ENCODE measurements at places on chromosomes 5 and 9.

DNA sequence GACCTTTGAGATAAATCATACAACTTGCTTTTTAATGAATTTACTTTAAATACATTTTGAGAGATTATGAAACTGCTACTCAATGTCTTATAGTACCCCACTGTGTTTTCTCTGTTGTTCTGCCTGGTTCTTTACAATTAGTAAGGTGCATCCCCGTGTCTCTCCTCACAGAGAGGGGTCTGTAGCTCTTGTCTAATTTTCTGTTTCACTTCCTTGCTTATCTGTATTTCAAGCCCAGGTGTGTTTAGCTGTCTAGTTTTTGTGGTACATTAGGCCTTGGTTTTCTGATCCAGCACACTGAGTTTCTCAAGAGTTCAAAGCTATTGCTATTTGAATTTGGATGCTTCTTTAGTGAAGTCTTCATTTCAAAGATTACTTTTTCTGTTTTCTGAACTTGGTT lies 105.1 kb downstream of the MAST4 start:
- no peak for DNase-seq

DNA sequence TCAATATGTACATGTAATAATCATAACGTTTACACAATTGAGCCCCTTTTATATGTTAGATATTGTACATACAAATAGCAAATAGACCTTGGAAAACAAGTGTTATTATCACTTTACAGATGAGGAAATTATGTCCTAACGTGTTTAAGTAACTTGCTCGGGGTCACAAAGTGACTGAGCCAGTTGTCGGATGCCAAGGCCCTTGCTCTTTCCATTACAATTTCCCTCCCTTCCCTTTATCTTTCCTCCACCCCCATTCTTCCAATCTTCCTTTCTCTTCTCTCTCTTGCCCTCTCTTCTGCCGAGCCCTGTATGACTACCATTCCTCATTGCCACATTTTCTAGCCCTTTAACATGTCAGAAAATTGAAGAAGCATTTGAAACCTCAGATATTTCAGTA lies 34.4 kb upstream of the RAD23B start:
- no peak for DNase-seq

DNA sequence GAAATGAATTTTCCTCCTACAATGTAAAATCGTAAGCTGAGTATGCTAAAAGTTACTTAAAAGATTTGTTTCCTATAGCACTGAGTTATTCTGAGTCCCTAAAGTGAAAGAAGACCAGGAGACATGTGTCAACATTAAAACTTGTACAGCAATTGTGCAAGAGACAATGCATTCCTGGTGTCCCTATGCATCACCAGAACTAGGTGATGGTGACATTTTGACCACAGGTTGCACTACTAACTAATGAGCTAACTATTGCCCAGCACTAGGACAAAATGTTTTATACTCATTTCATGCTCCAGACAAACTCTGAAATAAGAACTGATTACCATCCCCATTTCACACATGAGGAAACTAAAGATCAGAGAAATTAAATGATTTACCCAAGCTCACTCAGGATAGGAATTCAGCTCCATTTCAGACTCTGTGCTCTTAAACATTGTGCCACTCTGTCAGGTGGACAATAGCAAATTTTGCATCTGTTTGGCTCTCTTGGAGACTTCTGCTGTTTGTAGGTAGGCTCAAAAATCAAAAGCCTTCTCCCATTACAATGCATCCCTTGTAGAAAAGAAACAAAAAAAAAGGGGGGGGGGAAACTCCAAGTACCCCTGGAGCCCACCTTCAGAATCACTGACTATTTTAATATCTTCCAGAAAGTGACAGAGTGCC lies 269.2 kb downstream of the ACTL7B start:
- no peak for DNase-seq

GRCh38 chr9:89815903-89816573 lies 211.2 kb downstream of the GADD45G start:
- peak; percentile 10 for DNase-seq

DNA sequence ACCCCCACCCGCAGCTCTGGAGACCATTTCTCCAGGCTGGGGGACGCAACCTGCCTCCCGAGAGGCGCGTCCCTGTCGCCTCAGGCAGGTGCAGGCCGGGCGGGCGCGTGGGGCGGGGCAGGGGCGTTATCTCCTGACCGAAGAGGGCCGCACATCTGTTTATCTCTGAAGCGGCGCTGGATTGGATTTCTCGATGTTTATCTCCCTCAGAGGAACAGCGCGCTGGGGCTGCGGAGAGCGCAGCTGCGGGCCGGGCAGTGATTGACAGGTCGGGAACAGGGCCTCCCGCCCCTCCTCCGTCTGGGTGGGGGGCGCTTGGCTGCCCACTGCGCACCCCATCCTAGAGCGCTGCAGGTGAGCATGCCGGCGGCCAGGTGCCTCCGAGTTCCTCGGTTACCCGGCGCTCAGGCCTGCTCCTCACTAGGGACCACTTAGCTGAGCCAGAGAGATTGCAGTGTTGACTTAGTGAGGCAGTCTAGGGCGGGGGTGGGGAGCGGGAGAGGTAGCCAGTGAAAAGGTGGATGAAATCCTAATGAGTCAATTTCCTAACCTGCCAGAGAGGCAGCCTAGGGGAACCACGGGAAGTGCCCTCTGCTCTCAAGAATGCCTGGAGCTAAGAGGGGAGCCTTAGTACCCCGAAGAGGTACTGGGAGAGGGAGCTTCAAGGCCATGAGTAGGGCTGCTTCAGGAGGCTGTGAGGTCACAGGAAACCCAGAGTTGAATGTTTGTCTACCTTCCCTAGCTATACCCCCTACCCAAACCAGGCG lies 39.6 kb upstream of the TIFAB start:
- no peak for DNase-seq

GRCh38 chr5:81554647-81555046 lies 160.7 kb upstream of the ACOT12 start:
- no peak for DNase-seq

GRCh38 chr5:83408719-83409118 lies 62.8 kb upstream of the VCAN start:
- DNase-seq, result no peak

DNA sequence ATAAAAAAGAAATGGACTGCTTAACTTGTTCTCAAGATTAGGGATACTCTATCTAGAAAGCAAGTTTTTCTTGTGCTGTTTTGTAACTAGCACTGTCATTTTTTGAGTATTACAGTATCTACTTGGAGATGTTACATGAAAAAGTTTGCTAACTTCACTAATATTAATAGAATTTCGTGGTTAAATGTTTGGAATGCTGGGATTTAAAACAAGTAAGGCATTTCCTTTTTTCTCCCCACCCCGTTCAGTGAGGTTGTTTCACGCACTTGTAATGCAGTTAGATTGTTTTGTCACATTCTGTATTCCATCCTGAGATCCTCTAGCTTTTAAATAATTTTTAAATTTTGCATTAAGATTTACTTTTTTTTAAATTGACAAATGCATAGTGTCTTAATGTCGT lies 20.0 kb upstream of the TEK start:
- DNase-seq, result no peak

DNA sequence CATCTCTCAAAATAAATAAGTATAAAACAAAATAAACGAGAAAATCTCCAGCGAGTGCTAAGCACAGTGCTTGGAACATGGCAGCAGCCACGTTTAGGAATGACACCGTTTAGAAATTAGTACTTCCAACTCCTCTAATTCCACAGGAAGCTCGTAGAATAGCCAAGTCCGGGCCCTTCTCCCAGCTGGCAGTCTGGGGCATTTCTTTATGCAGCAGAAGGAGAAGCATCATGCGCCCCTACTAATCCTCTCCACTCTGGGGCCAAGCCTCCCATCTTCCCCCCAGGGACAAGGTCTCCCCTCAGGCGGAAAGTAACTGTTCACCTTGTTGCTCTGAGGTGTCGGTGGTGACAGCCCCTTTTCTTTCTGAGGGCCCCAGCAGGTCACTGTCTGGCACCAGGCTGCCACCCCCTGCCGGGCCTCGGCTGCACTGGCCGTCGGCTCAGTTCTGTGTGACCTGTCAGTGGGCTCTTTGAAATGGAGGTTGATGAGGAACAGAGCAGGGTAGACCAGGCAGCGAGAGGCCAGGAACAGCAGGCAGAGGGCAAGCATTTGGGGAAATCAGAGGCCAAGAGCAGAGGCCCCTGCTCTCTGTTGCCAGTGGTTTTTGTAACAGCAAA lies 113.5 kb upstream of the WWC1 start:
- peak; percentile 74 for DNase-seq

DNA sequence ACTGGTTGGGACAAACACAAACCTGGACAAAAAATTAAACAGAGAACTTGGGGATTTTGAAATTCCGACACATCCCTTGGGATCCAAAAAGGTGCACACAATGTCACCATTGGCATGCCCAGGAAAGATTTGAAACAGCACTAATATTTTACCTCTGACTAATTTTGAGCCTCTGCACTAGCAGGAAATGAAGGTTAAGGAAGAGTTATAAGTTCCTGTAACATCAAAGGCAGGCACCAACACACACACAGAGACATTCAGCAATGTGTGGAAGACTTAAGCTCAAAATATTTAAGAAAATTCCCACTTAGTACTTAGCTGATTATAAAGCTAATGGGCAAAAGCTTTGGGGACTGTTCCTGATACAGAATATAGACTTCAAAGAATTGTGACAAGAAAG lies 247.0 kb downstream of the CDH9 start:
- DNase-seq, result no peak

DNA sequence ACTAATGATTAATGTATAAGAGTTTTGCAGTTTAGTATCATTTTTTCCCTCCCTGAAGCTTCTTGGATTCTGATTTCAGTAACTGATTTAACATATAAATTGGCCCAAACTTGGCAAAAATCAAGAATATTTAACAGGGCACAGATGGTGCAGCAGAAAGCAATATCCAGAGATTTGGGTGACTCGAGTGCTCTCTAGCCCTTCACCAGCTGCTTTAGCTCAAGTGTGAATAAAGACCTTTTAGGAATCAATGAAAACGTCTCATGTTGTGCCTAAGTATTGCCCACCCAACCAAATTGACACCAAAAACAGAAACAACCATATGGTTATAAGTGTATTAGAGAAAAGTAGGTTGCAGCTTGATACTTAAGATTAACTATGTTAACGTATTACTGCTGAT lies 933.4 kb upstream of the PTPRD start:
- no peak for DNase-seq

DNA sequence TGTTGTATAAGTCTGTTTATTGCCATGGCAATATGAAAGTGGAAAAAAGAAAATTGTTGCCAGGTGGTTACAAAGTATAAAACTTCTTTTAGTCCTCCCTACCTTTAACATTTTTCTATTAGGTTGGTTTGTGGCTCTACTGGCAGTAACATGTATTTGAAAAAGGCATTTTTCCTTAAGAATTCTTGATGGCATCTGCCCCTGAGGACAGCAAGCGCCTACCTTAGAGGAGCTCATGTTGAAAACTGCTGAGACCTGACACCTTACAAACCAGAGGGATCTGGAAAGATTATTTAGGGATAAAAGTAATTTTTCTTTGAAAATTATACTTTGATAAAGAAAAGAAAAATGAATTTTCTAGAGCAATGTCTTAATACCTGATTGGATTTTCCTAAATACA lies 208.1 kb downstream of the CAVIN4 start:
- no peak for DNase-seq

GRCh38 chr9:91039125-91039834 lies 237.7 kb downstream of the SYK start:
- no peak for DNase-seq

DNA sequence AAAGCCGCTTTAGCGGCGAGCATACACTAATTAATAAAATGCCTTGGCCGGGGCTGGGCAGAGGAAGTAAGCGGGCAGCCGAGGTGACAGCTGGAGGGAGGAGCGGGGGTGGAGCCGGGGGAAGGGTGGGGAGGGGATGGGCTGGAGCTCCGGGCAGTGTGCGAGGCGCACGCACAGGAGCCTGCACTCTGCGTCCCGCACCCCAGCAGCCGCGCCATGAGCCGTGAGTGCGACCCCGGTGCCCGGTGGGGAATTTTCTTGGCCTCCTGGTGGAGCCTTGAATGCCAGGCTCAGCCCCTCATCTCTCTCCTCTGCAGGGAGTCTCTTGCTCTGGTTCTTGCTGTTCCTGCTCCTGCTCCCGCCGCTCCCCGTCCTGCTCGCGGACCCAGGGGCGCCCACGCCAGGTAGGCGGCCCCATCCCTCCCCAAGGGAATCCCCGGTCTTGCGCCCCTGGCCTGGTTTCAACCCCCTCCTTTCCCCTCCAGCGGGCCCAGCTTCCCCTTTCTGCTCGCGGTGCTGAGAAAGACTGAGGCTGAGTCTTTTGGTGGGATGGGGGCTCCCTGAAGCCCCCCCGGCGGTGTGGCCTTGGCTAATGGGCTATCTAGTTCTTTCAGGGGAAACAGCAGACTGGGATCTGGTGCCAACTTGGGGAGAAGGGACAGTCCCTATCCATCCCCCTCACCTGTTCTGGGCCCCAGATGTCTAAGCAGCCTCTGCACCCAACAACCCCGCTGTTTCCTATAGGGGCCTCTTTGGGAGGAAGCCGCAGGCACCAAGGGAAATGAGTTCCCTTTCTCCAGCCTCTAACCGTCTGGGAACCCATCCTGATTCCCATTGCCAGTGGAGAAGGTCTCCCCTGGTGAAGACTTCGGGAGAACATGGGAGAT lies at the start of gene PTGS1:
TSS of gene PTGS1 (plus strand) at position 156 of the 887 bp plus-strand sequence. CDS start at position 217, 61 bp downstream.
- no peak for DNase-seq

GRCh38 chr9:119268985-119269384 lies 100.2 kb downstream of the BRINP1 start:
- DNase-seq, result no peak

- DNase-seq, result no peak
Measured at GRCh38 chr5:96945144-96945897, 9.4 kb downstream of the LNPEP start.

- DNase-seq, result no peak
Measured at GRCh38 chr5:175032013-175032412, 307.6 kb downstream of the MSX2 start.

- no peak for DNase-seq
Measured at GRCh38 chr5:7271435-7272084, 124.4 kb upstream of the ADCY2 start.

DNA sequence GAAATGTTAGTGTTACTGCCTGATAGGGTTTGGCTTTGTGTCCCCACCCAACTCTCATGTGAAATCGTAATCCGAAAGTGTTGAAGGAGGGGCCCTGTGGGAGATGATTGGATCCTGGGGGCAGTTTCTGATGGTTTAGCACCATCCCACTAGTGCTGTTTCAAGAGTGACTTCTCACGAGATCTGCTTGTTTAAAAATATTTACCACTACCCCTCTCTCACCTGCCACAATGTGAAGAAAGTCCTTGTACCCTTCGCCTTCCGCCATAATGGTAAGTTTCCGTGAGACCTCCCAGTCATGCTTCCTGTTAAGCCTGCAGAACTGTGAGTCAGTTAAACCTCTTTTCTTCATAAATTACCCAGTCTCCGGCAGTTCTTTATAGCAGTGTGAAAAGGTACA lies 2.6 kb upstream of the RFX3 start:
- DNase-seq, result no peak

DNA sequence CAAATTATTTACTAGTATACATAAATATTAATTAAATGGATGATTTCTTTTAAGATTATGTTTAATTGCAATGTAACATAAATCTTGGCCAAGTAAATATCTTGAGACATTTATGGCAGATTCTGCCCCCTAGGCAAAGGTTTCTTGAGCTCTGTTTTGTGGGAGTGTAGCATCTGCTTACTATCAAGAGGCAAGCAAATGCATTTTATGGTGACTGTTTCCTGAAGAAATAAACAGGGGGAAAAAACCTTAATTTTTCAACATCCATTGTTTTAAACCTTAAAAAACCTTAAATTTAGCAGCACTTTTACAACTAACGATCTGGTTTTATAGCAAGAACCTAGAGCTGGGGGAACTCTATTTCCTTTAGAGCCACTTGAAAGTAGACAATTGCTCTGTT lies 25.7 kb upstream of the FREM1 start:
- DNase-seq, result no peak

Measured in MG63 (cell line).